CD8-positive, alpha-beta memory T cell (primary cell): ENCODE measurements at places on chromosomes 16 and 17. TPM values are rescaled to one million over a fixed set of nuclear protein-coding genes. Genes with fewer than 3 reads are reported as not detected.

BCO1 gene
- total RNA-seq = not detected

SEPTIN1 gene
- 187 TPM for total RNA-seq

NPIPA2 gene
- total RNA-seq = 1.4 TPM

CCDC92B gene
- 0.07 TPM for total RNA-seq

OTOA gene
- total RNA-seq = 0.09 TPM

MMP2 gene
- total RNA-seq = not detected

PPY gene
- not detected for total RNA-seq

ABI3 gene
- 46.4 TPM for total RNA-seq

PDILT gene
- total RNA-seq = not detected

NKD1 gene
- total RNA-seq = 1.2 TPM

DNA sequence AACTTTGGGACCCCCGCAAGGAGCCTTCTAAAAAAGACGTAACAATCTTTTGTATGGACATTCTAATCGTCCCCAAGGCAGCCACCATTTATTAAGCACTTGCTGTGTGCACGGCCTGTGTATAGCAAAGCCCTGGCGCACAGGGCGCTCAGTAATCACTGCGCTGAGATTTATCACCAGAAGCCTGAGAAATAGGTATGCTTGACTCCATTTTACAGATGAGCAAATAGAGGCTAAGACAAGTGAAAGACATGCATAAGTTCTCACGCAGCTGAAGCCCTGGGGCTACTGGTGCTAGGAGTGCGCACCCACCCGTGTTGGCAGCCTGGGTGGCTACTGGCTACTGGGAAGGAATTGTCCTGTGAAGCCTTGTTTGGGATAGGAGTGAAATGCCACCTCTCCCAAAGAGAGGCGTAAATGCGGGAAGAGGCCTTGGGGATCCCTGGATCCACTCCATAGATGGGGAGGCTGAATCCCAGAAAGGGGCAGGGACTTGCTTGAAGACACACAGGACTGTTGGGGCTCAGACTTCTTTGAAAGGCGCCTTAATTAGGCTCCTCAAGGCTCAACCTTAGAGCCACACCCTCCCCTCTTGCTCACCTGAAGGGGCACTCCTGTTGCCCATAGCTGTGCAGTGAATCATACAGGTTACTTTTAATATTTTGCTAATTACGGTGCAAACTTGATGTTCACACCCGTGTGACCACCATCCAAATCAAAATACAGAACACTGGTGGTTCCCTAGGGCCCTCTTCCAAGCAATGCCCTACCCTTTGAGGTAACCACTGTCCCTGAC lies 634 bp upstream of the NATD1 start:
- no peak for DNase-seq

- no peak for DNase-seq
These were observed 585 bp downstream of the MLKL start for GRCh38 chr16:74700116-74700437.

DNA sequence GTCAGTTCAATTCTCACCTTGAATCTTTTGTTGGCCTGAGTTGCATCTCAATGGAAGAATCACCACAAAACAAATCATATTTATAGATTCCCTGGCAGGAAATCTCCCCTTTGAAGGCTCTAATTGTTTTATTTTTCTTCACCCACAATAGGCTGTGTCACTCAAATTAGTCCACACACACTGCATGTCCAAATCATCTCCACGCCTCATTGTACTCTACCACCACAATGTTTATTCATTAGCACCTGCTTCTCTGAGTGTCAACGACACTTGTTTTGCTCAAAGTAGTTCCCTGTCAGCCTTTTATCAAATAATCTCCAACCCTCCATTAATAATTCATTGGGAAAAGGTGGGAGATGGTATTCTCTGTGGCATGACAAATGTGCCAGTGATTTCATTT lies 164.3 kb downstream of the ABCC12 start:
- DNase-seq = no peak

GRCh38 chr17:36945140-36945539 lies 3.6 kb upstream of the AATF start:
- DNase-seq = no peak

DNA sequence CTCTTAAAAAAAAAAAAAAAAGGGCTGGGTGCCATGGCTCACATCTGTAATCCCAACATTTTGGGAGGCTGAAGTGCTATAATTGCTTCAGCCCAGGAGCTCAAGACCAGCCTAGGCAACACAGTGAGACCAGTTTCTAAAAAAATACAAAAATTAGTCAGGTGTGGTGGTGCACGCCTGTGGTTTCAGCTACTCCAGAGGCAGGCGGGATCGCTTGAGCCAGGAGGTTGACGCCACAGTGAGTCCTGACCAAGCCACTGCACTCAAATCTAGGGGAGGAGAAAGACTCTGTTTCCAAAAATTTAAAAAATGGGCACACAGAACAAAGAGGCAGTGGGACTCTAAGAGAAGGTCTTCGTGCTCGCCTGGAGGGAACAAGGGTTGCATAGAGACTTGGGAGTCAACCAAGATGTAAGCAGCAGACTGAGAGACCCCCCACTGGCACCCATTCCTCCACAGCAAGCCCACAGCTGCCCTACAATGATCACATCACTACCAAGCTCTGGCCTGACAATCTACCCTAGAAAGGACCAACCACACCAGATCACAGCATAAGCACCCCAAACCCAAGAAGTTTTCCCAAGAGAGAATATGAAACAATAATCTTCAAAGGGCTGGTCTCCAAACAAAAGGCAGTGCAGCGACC lies 121.6 kb downstream of the ANKRD11 start:
- no peak for DNase-seq

GRCh38 chr17:34364751-34365150 lies 1.7 kb upstream of the CCL1 start:
- no peak for DNase-seq

DNA sequence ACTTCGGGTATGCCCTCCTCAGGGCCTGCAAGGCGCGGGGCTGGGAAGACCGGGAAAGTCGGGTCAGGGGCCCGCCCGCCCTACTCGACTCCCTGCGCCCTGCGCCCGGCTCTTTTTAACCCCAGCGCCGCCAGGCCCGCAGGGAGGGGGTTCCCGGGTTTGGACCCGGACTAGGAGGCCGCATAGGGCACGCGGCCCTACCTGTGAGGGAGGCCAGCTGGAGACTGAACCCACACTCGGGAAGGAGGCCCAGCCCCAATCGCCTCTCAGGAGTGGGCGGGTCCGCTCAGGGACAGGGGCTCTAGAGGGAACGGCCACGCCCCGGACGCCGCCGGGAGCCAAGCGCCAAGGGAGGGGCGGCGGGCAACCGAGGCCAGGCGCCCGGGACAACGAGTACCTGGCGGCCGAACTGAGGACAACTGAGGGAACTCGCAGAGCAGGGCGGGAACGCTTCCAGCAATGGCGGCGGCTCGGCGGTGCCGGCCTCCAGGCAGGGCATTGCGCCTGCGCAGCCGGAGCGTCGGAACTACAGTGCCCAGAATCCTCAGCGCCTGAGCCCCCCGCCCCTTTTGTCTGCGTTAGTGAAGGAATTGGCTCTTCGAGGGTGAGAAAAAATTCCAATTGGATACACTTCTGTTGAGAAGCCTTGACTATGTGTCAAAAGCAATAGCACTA lies at the start of gene ZNF624:
TSS of gene ZNF624 (minus strand) at position 484 of the 675 bp plus-strand sequence.
- peak; percentile 78 for DNase-seq

DNA sequence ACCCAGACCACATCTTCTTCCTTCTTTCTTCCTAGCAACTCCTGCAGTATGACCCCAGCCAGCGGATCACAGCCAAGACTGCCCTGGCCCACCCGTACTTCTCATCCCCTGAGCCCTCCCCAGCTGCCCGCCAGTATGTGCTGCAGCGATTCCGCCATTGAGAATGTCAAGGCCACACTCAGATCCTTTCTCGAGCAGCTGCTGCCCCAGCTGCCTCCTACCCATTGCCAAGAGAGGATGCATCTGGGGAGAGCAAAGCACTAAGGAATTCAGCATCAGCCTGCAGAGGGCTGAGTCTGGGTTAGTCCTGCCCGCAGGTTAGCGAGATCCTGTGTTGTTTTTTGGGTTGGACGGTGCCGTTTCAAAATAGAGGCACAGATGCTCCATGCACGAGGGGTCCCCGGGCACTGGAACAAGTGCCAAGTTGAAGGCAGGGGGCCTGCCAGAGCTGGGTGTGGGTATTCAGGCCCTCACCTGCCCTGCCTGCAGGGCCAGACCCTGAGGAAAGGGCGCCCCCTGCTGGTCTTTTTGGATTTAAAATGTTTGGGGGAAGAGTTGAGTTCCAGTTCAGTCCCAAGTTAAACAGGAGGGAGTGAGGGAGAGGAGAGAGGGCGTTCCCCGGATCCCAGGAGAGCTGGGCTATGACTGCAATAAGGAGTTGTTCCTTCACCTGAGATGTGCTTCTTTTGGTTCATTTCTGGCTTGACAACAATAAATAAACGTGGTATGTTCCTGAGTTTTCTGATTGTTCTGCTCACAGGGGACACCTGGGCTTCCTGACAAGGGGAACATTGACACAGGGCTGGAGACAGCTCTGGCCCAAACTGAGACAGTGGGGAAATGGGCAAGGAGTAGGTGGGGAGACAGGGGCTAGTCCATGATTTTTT lies 4.9 kb downstream of the CDK3 start:
- peak; percentile 60 for DNase-seq

- DNase-seq = no peak
These were observed 5.0 kb downstream of the CX3CL1 start for GRCh38 chr16:57377080-57377841.

DNA sequence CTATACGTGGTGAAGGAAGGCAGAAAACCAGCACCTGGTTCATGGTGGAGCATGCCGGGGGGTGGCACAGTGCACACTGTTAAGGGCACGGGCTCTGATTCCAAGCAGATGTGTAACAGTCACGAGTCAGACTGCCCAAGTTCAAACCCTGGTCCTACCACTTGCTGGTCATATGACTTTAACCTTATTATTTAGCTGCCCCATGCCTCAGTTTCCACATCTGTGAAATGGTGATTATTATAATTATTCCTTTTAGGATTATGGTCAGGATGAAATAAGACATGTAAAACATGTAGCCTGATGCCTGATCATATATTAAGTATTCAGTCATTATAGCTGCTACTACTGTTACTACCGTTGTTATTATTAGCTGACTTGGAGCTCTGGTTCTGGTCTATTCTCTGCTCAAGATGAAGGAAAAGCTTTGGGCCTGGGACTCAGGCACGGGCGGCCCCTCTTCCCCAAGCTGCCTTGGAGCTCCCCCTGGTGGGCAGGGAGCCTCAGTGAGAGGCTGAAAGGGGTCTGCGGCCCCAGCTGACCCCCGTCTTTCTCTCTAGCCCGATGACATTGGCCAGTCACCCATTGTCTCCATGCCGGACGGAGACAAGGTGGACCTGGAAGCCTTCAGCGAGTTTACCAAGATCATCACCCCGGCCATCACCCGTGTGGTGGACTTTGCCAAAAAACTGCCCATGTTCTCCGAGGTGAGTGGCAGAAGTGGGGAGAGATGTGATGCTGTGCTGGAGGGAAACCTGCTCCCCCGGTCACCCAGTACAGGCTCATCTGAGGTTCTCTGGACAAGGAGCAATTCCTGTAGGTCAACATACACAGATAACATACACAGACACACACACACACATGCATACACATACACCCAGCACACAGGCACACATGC lies 14.0 kb downstream of the NR1D1 start:
- DNase-seq = peak; percentile 63

- no peak for DNase-seq
These were observed 66.0 kb downstream of the RAP1GAP2 start for GRCh38 chr17:2862197-2862596.

GRCh38 chr16:79751471-79752184 lies 151.1 kb upstream of the MAF start:
- no peak for DNase-seq

GRCh38 chr16:14600164-14600563 lies 29.9 kb downstream of the PARN start:
- no peak for DNase-seq

- DNase-seq = no peak
These were observed 156.9 kb upstream of the CIBAR2 start for GRCh38 chr16:85269165-85269564.

DNA sequence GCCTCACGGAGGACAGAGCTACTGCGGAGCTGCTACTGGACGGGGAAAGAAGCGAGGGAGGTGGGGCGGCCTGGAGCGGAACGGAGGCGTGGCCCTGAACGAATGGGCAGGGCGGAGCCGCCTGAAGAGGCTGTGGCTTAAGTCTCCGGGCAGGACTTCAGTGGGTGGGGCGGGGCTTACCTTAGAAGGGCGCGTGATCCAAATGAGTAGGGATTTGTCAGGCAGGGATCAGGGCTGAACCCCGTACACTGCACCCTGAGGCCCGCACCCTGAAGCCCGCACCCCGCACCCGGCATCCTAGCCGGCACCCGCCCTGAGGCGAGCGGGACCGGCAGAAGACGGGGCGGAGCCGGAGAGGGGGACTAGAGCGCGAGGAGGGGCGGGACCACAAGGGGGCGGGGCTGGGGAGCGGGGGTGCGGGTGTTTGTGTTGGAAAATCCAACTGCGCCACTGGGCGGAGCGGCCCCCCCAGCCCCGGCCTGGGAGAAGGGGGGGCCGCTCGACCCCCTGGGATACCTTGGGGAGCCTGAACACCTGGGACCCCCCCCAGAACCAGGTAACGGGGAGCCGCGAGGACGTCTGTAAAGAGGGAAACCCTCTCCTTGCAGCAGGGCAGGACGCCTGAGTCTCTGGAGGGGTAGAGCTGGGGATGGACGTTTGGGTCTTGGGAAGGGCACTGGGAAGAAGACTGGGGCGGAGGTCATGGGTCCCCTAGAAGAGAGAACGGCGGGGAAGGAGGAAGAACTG lies at the start of gene KDM6B:
TSS of gene KDM6B (plus strand) at position 423 of the 747 bp plus-strand sequence. CDS start 11,338 bp downstream, outside the sequence.
- DNase-seq = peak; percentile 85

- no peak for DNase-seq
These were observed 1.4 kb downstream of the KRT38 start for GRCh38 chr17:41439375-41439774.

GRCh38 chr16:69542974-69543373 lies 22.8 kb upstream of the NFAT5 start:
- no peak for DNase-seq
